ENCODE measurements at places on chromosomes 13 and 19.

DNA sequence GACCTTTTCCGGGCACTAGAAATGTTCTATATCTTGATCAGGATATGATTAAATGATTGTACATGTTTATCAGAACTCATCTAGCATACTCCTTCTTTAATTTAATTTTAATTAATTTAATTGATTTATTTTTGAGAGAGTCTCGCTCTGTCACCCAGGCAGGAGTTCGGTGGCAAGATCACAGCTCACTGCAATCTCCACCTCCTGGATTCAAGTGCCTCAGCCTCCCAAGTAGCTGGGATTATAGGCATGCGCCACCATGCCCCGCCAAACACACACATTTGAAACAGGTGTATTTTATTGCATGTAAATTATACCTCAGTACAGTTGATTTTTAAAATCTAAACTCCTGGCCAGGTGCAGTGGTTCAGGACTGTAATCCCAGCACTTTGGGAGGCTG lies 17.4 kb upstream of the BCL3 start:
- DNase-seq = no peak

DNA sequence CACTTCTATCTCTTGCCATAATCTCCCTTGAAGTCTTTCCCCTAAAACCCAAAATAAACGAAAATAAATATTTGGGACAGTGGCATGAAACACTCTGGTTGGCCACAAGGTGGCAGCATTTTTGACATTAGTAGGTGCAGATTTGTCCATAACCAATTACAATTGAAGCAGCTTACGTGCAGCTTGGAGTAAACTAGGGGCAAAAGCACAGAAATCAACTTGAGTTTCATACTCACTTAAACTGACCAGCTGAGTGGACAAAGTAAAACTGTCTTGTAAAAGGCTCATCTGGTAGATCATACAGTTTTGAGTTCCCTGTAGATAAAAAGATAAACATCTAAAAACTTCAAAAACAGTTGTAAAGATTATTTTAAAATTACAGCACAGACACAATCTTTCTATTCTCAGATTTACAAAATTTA lies 18.8 kb downstream of the PDCD5 start:
- peak; percentile 67 for DNase-seq

GRCh38 chr19:17965370-17966128 lies 1.4 kb upstream of the KCNN1 start:
- no peak for DNase-seq

- DNase-seq = no peak
These were observed 135.6 kb upstream of the TSC22D1 start for GRCh38 chr13:44711706-44712105.

- DNase-seq = no peak
These were observed 7.0 kb downstream of the DCAF15 start for GRCh38 chr19:13959141-13959961.

DNA sequence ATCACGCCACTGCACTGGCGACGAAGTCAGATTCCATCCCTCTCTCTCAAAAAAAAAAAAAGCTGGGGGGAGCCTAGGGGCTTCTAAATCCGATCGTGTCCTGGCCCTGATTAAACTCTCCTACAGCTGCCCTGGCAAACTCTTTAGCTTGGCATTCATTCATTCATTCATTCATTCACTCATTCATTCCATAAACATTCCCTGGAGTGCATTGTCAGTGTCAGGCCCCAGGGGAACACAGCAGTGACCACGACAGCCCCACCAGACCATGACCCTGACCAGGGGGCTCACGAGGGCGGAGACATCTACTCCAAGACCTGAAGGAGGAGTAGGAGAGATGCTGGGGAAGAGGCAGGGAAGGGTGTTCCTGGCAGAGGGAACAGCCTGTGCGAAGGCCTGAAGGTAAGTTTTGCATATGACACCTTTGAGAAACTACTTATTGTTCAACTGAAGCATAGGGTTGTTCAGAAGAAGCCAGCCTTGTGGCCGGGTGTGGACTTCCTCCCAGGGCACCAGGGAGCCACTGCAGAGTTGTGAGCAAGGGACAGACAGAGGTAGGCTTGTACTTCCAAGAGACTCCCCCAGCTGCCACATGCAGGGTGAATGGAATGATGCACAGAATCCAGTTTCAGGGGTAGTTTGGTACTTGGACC lies 24.5 kb downstream of the CEACAM16 start:
- DNase-seq = no peak

GRCh38 chr13:72792640-72793039 lies 10.7 kb downstream of the PIBF1 start:
- DNase-seq = no peak

DNA sequence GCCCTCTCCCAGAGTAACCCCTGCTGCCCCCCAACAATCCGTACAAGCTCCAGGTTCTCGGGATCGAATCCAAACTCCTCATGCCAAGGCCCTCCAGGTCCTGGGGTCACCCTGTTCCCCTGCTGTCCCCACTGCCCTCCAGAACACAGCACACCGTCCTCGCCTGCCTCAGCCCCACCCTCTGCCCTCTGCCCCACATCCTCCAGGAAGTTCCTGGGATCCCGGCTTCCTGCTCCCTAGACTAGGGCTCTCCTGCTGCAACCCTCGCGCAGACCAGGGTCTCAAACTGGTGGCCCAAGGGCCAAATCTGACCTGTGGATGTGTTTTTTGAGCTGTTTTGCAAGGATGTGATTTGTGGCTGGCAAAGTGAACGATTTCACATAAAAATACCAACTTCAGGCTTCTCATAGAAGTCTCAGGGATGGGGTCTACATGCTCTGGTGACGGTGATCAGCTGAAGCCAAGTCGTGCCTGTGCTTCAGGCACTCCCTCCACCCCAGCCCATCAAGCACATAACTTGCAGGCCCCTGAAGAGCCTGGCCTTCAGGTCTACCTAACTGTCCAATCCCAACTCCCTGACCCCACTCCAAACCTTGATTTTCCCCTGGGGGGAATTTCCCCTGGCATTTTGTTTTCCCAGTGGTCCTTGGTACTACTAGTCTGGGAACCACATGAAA lies 1.8 kb downstream of the RABAC1 start:
- DNase-seq = no peak

DNA sequence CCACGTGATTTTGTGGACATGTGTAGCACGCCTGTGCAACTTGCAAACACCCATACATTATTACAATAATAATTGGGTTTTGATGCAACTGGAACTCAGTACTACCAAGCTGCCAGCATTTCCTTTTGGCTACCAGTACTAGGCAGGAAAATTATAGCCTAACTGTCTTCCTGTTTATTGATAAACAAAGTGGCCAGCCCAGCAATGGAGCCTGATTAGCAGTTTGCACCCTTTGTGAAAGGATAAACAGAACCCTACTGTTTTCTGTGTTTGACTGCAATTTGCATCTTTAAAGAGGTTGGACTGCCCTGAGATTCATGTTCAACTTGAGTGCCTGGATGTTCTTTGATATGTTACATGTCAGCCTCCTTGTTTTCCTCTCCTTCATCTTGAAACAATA lies 173.9 kb downstream of the ZIC5 start:
- no peak for DNase-seq

GRCh38 chr19:30997222-30997621 lies 352.0 kb downstream of the TSHZ3 start:
- no peak for DNase-seq

- DNase-seq = no peak
These were observed 1466.1 kb downstream of the UQCRFS1 start for GRCh38 chr19:27746691-27747380.

DNA sequence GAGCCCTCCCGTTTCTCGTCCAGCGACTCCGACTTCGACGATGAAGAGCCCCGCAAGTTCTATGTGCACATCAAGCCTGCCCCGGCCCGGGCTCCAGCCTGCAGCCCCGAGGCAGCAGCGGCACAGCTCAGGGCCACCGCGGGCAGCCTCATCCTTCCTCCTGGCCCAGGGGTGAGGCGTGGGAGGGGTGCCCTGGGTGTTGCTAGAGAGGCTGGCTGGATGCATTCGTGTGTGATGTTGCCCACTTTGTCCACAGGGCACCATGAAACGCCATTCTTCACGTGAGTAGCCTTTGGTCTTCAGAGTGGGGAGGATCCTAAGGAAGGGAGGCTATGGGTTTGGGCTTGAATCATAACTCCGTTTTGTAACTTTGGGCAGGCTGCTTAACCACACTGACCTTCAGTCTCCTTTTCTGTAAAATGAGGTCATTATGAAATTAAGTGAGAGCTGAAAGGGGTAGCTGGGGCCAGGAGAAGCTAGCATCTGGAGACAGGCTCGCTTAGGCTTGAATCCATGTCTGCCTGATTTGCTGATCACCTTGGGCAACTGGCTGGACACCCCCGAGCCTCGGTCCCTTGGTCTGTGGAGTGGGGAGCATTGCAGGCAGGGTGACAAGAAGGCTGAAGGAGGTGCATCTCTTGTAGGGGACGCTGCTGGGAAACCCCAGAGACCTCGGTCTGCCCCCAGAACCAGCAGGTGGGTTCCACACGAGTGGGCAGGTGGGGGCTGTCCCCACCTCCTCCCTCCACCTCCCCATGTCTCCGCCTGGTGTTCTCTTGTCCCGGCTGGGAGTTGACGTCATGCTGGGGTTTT lies 18.7 kb upstream of the B3GNT3 start:
- no peak for DNase-seq

DNA sequence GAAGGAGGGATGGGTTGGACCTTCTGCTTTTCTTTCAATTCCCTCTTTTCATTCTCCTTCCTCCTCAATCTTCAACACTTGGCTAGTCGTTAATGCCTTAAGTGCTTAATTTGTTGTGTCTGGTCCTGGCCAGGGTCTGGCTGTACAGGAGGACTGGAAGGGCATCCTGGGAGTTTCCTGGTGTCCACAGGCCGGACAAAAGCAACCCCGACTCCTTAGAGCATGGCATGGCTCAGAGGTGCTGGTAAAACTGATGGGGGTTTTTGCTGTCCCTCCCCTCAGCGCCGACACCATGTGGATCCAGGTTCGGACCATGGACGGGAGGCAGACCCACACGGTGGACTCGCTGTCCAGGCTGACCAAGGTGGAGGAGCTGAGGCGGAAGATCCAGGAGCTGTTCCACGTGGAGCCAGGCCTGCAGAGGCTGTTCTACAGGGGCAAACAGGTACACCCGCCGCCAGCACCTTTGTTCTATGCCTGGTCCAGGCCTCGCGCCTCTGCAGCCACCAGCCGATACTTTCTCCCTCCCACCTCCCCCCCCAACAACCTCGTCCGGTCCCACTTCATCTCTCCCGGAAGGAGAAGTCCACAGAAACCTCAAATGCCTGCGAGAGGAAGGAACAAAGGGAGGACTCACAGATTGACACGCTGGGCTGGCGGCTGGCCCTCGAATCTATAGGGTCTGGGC lies 1.4 kb downstream of the UHRF1 start:
- peak; percentile 37 for DNase-seq

- DNase-seq = no peak
These were observed 73.9 kb upstream of the SLC10A2 start for GRCh38 chr13:103140001-103140671.

DNA sequence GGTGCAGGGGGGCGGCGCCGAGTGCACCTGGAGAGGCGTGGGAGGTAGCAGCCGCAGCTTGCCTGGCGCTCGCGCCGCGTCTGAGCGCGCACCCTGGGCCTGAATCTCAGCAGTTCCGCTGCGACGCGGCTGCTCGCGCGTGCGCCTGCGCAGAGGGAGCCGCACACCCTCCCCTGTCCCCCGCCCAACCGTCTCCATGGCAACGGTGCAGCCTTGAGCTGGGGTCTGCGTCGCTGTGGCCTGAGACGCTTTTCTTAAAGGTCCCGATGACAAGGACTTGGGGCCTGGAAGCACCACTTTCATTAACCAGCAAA lies at the start of gene PNMA8B:
TSS of gene PNMA8B (minus strand) at position 82 of the 314 bp plus-strand sequence. CDS start 402 bp downstream, outside the sequence.
- DNase-seq = peak; percentile 35

DNA sequence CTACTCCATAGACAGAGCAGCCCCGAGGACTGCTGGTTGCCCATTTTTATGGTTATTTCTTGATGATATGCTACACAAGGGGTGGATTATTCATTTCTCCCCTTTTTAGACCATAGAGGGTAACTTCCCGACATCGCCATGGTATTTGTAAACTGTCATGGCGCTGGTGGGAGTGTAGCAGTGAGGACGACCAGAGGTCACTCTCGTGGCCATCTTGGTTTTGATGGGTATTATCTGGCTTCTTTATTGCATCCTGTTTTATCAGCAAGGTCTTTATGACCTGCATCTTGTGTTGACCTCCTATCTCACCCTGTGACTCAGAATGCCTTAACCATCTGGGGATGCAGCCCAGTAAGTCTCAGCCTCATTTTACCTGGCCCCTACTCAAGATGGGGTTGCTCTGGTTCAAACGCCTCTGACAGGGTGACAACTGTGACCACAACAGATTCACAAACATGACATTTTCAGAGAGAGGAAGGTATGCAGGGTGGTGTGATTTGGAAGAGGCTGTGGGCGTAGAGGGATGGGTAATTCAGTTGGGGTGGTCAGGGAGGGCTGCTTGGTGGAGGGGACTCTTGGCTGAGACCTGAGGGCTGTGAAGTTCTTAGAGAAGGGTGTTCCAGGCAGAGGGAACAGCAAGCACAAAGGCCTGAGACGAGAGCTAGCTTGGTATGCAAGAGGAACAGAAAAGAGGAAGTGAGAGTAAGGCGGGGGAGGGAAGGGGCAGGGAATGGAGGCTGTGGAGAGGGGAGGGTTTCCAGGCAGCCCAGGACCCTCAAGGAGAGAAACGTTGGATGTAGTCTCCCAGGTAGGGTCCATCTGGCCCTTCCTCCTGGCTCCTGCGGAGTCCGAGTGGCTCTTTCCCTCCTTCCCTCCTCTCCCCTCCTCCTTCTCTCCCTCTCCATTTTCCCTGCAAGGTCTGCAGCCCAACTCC lies 23.5 kb downstream of the FAM187B start:
- peak; percentile 40 for DNase-seq

GRCh38 chr19:29694669-29695627 lies 20.1 kb downstream of the C19orf12 start:
- peak; percentile 83 for DNase-seq

GRCh38 chr19:37779127-37780005 lies at the start of gene ZNF573:
TSS of gene ZNF573 (minus strand) at chr19:37779586. CDS start at chr19:37773729, 5,857 bp downstream.
- DNase-seq = peak; percentile 90

DNA sequence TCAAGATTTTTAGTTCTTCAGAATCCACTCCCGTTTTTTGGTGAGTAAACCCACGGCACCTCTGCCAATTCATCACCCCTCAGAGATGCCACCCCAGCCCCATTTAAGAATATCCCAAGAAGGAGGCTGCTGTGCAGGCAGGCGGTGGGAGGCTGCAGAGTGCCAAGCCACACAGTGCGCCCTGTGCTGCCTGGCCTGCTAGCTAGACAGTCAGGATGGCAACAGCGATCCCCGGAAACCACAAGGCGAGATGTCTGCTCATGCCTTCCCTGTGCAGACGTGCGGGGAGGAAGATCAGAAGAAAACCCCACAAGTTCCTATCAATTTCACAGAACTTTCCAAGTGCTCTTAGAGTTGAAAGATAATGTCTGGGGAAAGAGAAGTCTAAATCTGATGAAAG lies 64.8 kb upstream of the GPR183 start:
- peak; percentile 75 for DNase-seq
